ENCODE measurements at places on chromosomes 7 and 10.

- DNase-seq = peak; percentile 19
Measured at GRCh38 chr10:94361171-94361794, 1.5 kb downstream of the NOC3L start.

- DNase-seq = no peak
Measured at GRCh38 chr7:35035511-35035961, 1.7 kb downstream of the DPY19L1 start.

DNA sequence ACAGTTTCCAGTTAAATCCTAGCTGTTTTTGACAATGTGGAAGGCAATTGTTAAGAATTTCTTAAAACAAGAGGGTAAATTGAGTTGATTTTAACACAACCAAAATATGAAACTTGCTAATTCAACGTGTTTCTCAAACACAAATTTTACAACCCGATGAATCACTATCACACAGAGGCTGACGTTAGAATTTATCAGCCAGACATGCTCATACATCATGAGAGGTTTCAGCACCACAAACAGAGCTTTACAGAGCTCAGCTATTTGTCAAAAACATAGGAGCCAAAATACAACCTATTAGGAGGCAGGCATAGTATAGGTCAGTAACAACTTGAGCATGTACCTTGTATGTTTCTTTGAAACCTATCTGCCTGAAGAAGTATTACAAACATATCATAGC is 36.1 kb downstream of the LRRN3 start:
- no peak for DNase-seq

DNA sequence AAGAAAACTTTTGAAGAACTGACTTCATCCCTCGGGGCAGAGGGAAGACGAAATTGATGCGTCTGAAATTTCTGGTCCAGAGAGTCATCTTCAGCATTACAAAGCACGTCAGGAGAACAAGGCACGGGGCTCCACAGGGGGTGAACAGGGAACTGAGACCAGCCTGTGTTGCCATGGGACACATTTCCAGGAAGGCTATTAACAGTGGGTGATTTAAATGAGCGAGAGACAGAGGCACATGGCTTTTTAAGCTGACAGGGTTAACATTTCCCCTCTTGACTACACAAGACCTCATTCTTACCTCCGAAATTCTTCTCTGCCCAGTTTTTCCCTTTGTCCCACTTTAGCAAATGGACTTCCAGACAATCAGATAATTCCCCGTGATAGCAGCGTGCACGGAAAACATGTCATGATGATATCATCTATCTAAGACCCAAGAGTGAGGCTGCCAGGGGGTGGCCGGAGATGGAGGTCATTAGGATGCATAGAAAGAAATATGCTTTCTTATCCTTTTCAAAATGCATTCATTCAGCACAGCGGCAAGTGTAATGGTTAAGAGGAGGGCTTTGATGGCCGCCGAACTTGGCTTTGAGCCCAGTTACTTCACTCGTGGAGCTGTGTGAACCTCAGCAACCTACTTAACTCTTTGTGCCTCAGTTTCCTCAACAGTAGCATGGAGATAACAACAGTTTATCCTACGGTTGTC is 248.0 kb downstream of the PRPF18 start:
- DNase-seq = no peak

DNA sequence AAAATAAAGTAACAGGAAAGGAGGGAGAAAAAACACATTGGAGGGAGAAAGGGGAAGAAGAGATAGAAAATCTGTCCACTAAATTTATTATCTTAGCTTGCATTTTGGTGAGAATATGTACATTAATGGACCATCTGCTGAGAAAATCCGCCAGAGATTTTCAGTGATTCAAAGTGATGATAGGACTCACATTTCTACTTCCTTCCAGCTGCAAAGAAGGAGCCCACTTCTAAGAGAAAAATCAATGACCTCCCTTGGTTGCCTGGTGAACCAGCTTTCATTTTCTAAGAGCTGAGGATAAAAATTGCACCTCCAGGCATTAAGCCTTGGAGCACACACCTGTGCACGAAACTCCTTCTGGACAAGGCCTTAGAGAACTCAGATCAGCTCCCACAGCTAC is 404.3 kb downstream of the SFMBT2 start:
- no peak for DNase-seq

- DNase-seq = no peak
Measured at GRCh38 chr7:9082203-9082602, 648.8 kb downstream of the NXPH1 start.

GRCh38 chr7:8274589-8274988 is 12.6 kb upstream of the ICA1 start:
- DNase-seq = no peak

GRCh38 chr10:33162248-33162575 is 172.3 kb downstream of the NRP1 start:
- DNase-seq = no peak

DNA sequence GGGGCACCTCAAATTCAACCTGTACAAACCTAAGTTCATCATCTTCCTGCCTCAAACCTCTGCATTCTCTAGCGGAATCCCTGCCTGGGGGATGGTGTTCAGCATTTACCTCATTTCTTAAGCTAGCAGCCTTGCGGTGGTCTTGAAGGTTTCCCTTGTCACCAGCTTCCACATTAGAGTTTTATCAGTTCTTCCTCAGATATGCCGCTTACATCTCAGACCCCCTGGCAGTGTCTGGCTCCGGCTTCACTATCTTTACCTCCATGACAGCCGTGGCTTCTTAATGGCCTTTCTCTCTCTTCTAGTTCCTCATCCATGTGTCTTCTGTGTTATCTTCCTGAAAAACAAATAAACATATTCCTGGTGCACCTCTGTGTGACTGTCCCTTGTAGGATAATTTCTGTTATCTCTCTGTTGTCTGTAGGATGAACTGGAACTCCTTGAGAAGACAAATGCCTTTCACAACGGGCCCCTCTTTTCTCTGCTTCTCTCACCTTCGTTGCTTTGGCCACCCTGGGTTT is 101.1 kb upstream of the BMPER start:
- DNase-seq = no peak

DNA sequence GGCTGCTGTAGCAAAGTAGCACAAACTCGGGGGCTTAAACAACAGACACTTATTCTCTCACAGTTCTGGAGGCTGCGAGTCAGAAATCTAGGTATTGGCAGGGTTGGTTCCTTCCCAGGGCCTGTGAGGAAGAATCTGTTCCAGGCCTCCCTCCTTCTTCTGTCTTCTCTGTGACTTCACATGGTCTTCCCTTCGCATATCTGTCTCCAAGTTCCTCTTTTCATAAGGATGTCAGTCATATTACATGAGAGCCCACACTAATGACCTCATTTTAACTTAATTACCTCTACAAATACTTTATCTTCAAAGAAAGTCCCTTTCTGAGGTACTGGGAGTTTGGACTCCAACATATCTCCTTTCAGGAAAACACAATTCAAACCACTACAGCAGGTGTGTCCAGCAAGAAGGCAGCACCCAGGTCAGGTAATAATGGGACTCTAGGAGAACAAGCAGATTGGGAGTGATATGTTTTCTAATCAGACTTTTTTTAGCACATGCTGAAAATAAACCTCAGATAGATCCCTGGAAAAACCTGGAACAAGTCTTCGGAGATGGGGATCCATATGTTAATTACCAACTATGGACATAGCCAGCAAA is 11.7 kb downstream of the CREB5 start:
- no peak for DNase-seq

DNA sequence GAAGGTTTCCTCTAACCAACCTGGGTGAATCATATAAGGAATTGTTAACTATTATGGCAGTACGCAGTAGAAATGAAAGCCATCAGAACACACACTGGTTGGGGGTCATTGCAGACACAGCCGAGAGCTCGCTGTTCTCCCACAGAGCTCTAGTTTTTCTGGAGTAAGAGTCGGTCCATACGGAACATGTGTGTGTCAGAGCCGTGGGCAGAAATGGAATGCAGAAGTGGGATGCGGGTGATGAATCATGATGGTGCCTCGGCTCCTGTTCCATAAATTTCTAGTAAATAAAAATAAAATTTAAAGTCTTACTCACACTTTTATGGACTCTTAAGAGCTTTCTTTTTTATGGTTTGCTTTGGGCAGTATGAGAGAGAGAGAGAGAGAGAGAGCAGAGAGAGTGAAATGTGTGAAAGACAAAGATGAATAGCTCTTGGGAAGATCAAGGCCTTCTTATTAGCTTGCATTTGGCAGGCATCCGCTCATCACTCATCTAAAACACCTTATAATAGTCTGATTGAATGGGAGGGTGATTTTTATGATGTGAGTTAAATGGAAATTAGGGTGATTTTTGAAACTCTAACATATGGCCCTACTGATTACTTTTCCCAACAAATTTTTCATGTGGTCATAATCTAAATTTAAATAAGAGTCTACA is 98.8 kb upstream of the PFKP start:
- DNase-seq = no peak

DNA sequence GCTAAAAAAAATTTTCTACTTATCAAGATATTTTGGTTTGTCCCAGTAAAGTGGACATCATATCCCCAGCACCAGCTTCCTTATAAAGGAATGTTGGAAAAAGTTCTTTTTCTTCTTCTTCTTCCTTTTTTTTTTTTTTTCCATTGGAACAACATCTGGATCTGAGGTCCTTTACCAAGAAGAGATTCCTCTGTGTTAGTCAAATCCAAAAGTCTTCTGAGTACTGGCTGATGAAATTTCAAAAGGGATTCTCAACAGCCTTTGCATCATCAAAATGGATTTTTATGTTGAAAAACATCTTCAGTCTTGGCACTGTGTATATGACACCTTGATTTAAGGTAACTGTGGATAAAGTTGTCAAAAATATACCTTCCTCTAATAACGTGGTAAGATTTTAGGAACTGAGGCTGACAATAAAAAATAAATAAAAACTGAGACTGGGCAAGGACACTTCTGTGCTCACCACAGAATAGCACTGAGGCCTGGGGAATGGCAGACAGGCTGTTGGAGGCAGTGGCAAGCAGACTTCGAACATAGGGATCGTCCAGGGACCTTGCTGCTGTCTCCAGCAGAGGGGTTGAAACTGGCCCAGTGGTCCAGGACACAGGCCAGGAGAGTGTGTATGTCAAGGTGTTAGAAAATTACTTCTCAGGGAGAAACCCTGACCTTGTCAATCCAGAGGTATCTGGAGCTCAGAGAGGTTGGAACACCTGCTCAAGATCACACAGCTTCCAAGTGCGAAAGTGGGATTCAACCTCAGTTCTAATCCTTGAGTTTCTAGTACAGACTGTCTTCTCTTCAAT is 130.4 kb downstream of the PTPN20 start:
- DNase-seq = no peak

DNA sequence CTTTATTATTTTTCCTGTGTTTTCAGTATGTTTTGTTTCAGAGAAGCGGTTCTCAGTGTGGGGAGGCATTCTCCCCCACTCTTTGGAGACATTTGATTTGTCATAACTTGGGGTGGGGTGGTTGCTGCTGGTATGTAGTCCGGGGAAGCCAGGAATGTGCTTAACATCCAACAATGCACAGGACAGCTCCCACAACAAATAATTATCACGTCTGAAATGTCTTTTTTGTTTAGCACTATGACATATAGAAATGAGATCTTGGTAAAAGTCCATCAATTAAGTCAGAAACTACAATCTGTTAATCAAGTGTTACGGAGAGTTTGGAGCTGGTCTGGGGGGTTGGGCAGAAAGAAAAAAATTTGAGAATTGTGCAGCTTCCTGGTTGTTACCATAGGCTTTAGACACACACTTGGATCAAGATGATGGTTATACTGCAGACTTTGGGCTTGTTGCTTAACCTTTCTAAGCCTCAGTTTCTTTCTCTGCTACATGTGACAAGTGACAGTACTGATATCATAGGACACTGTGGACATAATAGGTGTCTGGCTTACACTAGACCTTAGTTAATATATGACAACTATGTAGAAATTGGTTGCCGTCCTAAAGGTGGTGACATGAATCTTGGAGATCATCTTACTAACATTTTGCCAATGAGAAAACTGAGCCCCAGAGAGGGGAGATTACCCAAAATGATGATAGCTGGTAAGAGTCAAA is 113.7 kb downstream of the LRMDA start:
- no peak for DNase-seq

GRCh38 chr7:70005480-70005879 is 407.2 kb downstream of the AUTS2 start:
- DNase-seq = no peak

DNA sequence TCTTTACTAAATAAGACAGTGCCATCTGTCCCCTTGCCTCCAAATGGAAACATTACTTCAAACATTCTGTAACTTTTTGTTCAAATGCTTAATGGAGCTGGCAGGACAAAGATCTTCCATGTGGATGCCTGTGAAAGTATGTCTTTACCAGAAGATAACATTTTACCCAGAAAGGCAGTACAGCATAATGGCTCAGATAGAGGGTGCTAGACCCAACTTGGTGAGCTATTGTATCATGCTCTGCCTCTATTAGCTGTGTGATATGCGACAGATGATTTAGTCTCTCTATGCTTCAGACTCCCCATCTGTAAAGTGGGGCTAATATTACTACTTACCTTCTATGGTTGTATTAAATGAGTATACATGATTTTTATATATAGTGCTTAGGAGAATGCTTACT is 8.8 kb upstream of the SMKR1 start:
- no peak for DNase-seq

GRCh38 chr10:3467052-3467951 is 294.7 kb upstream of the PITRM1 start:
- no peak for DNase-seq

- no peak for DNase-seq
Measured at GRCh38 chr7:109890622-109891021, 1200.3 kb upstream of the LRRN3 start.

GRCh38 chr10:131652438-131653139 is 248.2 kb upstream of the PPP2R2D start:
- DNase-seq = no peak

GRCh38 chr10:129472696-129473555 is 5.9 kb downstream of the MGMT start:
- no peak for DNase-seq

GRCh38 chr10:132272231-132272971 is 35.3 kb downstream of the STK32C start:
- DNase-seq = no peak

- no peak for DNase-seq
Measured at GRCh38 chr10:79140085-79140793, 71.5 kb downstream of the ZMIZ1 start.

- no peak for DNase-seq
Measured at GRCh38 chr7:96203786-96204185, 118.1 kb downstream of the SLC25A13 start.

DNA sequence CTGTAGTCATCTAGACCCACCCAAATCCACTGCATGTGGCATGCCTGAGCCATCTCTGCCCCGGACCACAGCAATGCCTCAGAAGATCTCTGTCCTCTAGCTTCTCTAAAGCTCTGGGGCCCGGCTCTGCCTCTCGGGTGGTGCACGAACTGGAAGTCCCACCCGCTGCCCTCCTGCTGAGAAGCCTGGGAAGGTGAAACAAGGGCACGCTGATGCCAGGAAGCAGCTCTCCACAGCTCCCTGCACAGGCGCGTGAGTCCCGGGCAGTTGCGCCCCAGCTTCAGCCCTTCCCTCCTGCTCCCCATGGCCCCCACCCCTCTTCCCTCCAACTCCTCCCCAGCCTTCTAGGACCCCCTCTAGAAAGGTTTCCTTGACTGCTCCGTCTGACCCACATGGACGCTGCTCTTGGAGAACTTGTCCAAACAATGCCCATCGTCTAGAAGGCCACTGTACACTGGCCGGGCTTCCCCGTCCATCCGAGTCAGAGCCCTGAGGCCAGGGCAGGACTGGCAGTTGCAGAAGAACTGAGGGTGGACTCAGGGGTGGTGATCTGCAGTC is 12.8 kb downstream of the KCNH2 start:
- DNase-seq = no peak

GRCh38 chr7:133121175-133121844 is 39.4 kb upstream of the CHCHD3 start:
- DNase-seq = no peak

GRCh38 chr10:96306516-96306915 is 2.3 kb downstream of the DNTT start:
- DNase-seq = no peak

GRCh38 chr7:1689311-1689710 is 19.2 kb downstream of the ELFN1 start:
- no peak for DNase-seq

All from T-helper 1 cell (primary cell).